CMK (cell line): ENCODE measurements at places on chromosomes 11 and 22.
A peak's percentile ranks its signal among the peaks of the same experiment; 100 is the strongest.

DNA sequence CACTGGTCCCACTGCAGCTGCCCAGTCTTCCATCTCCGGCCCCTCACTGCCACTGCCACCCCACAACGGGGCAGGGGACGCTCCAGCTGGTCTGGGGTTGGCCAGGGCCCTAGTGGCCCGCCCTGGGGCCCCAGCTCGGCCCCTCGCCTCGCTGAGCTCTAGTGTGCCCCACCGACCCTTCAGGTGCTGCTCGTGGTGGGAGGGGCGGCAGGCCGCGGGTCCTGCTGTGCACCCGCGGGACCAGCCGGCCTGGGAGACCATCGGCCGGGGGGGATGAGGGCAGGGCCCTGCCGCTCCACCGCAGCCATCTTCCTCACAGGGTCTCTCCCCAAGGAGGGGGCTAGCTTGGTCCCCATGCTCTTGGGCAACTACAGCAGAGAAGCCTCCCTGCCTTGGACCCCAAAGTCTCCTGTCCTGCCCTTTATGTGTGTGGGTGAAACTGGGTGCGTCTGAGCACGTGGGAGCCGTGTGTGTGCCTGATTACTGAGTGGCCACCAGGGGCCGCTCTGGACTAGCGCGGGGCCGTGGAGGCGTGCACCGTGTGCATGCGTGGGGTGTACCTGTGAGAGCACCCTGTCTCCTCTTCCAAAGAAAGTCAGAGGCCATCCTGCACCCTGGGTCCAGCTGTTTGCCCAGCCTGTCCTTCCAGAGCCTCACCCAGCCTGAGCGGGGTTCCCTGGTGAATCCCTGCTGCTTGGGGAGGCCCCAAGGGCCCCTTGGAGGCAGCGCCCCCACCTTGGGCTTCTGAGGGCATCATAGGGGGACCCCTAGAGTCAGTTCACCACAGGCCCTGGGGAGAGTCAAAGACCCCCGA, 6.0 kb upstream of the ACR start:
- DNase-seq, result peak; percentile 26

GRCh38 chr22:45335021-45335818, 25.5 kb downstream of the FAM118A start:
- DNase-seq, result no peak

DNA sequence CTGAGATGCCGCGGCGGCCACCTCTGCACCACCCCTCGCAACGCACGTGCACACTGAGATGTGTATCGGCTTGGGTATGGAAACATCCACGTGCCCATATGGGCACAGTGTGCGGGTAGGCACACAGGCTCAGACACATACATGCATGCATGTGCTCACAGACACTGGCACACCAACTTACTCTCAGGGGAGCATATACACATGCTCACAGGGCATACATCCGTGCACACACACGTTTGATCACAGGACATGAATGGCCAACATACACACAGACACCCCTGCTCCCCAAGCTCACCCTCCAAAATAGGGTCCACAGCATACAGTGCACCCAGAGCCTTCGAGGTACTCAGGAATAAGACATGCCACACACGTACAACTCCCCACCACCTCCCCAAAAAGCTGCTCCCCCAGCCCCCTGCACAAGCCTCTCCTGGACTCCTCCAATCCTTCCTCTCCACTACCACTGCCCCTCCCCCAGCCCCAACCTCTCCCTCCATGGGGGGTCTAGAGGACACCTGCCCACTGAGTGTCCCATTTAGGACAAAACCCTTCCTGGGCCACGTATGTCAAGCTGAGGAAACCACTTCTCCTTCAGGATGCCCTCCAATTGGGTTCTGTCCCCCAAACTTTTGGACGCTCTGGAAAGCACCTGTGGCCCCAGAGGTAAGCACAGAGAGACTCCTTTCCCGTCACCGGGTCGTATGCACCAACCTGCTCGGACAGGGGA, 53.1 kb downstream of the SLC22A12 start:
- DNase-seq, result no peak

- DNase-seq, result no peak
Measured at GRCh38 chr11:126079621-126080124, 17.0 kb upstream of the CDON start.

- no peak for DNase-seq
Measured at GRCh38 chr22:22680396-22680795, 36.0 kb downstream of the GGTLC2 start.

GRCh38 chr11:125443767-125444311, 52.2 kb downstream of the FEZ1 start:
- DNase-seq, result no peak

GRCh38 chr11:1060410-1060809, 14.3 kb upstream of the MUC2 start:
- no peak for DNase-seq

DNA sequence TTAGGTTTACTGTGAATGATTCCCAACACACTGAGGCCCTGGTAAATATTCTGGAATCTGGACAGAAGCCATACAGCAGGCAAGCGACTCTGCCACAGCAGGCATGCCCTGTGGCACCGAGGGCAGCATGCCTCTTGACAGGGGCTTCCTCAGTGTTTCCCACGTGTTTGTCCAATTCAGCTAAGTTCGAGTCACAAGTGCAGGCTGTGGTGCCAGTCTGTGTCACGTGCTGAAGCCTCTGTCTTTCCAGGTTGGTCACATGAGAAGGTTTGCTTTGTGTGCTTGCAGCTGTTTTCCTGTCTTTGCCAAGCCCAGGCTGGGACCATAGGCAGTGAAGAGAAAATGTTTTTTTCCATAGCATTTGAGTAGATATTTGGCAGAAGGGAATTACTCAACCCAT, 2.4 kb upstream of the PPFIBP2 start:
- no peak for DNase-seq

DNA sequence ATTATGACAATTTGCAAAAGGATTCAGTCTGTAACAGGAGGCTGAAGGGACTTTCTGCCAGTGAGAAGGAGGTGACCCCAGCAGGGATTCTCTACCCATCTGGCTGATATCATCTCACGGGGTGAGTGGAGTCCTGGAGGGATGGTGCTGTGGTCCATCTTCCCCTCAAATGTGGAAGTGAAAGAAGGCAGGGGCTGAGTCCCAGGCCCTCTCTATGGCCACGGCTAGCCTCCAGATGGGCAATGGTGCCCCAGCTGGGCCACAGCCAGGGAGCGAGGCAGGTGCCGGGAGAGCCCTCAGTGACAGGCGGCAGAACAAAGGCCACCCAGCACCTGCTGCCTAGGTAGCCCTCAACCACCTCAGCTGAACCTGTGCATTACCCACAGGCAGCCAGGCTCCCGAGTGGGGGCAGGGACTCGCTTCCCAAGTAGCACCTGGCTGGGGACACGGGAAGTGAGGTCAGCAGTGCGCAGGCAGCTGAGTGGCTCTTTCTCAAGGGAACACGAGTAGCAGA, 6.7 kb downstream of the NECTIN1 start:
- DNase-seq, result no peak

DNA sequence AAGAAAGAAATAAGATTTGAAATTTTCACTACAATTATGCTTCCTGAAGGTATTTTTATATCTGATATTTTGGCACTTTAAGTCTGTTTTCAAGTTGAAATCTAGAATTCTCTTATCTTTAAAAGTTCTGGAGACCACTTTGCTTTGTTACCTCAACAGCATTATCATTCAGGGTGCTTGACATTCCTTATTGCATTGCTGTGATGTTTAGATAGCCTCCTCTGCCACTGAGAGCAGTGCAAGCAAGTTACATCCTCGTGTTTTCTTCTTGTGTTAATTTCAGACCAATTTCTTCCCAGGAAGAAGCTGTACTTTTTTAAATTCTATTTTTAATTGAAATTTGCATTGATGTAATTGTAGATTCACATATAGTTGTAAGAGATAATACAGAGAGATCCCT, 333.9 kb upstream of the KIRREL3 start:
- no peak for DNase-seq

DNA sequence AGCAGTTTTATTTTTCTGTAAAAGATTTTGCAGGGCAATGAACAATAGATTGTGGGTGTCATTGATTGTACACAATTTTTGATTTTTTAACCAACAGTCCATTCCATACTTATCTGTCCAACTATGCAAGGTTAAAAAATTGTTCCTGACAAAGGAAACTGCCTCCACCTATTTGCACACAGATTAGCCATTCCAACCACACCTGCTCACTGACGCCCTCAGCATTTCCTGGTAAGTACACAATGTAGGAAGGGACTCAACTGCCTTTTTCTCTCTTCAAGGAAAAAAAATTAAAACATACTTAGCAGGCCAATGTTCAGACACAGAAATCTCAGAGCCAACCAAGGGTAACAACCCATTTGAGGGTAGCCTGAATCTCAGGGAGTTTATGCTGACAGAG, 4.3 kb upstream of the FUT4 start:
- DNase-seq, result no peak

DNA sequence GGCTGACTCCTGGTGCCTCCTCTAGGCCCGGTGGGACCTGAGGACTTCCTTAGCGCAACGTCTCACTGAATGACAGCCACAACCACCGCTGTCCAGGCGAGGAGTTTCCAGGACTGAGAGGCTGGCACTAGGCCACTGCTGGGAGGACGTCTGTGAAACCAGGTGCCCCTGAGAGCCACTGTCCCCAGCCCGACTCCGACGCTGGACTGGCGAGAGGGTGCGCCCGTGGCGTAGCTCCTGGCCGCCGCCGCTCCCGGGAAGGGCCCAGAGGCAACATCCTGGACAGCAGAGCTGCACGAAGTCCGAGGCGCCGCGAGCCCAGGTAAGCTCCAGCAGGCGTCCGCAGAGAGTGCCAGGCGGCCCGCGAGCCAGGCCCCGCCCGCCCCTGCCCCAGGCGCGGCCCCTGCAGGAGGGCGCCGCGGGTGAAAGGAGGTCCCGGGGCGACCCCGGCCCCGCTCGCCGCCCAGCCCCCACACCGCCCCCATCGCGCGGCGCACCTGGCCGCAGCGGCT, 525 bp downstream of the DGCR2 start:
- DNase-seq, result no peak

DNA sequence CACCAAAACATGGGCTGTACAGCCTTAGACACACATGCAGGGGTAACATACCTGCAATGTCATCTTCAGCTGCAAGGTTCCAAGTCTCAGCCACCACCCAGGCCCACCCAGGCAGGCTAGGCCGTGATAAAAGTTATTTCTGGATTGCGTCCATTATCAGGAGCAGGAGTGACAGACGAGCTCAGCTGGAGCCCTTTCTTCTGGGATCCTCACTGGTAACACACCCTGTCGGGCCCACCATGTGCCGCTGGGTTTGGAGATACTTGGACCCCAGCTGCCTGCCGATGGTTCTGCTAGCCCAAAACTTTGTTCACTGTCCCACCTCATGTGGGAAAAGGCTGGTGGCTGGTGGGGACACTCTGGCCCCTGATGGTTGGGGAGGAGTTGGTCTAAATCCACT, 24.8 kb downstream of the TMPRSS5 start:
- no peak for DNase-seq

DNA sequence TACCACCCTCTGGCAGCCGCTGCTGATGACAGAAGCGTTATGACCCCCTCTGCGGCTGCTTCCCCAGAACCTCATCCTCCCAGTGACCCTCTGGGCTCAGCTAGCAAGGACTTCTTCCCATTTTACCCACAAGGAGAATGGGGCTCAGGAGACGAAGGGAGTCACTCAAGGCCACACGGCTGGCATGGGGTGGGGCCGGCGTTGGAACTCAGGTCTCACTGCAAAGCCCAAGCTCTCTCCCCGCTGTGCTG, 16.8 kb upstream of the SUN2 start:
- DNase-seq, result no peak

DNA sequence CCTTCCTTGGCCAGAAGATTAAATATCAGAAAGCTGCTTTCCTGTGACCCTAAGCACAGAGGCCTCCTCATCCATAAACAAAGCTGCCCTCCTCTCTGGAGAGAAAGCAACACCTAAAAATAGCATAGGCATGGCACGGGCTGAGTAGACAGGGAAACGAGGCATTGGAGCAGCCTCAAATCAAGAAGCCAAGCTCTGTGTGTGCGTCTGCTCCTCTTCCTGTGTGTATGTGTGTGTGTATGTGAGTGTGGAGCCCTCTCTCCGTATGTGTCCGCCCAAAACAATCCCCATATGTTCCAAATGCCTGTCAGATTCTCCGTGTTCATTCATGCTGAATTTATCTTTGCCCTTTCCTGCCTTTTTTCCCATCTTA, 24.0 kb downstream of the KCNJ5 start:
- DNase-seq, result no peak

DNA sequence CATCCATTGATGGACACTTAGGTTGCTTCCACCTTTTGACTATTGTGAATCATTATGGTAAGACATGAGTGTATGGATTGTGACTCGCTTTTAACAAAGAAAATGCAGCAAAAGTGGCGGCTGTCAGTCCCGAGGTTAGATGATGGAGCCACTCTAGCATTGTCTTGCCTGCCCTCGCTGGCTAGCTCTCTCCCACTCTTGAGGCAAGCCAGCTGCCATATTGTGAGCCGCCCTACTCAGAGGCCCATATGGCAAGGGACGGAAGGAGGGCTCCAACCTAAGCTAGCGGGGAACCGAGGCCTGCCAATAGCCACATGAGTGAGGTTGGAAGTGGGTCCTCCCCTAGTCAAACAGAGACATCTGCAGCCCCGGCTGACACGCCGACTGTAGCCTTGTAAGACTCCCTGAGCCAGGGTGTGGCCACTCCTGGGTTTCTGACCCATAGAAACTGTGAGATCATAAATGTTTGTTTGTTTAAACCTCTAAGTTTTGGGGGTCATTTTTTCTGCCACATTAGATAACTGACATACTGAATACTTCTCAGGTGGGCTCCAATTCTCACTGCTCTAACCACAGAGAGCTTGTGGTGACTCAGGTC, 160.2 kb downstream of the LDLRAD3 start:
- DNase-seq, result no peak

DNA sequence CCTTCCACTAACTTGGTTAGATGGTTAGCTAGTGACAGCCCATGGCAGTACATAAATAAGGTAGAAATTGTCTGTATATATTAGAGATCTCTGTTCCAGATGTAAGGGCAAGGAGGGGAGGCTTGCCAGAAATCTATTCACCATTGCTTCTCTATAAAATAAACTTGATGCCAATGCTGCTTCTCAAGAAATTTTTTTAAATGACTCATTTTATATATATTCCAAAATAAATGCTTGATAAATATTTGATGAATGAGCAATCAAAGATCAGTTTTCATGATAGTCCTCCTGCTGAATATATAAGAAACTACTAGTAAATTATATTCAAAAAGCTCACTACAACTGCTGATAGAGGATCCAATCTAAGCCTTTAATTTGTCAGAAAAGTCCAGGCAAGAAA, 710.6 kb upstream of the CCDC179 start:
- DNase-seq, result no peak

GRCh38 chr22:39318507-39319283, 728 bp downstream of the RPL3 start:
- peak; percentile 54 for DNase-seq

DNA sequence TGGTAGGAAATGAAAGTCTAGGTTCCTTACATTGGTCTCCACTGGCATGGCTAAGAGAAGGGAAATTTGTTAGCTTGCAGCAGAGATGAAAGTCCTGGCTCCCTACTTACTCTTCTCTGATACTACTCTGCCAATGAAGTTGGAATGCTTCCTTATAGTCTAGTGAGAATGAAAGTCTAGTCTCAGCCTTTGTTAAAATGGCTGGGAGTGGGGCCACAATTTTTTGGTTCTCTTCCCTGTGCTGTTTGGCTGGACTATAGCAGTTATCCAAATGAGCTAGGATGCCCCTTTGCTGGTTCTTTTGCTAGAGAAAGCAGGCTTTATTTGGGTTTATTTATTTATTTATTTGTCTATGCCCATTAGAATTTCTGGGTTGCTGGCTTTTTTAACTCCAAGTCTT, 414.3 kb downstream of the AASDHPPT start:
- DNase-seq, result no peak
